ENCODE measurements at places on chromosomes 6 and 20.

DNA sequence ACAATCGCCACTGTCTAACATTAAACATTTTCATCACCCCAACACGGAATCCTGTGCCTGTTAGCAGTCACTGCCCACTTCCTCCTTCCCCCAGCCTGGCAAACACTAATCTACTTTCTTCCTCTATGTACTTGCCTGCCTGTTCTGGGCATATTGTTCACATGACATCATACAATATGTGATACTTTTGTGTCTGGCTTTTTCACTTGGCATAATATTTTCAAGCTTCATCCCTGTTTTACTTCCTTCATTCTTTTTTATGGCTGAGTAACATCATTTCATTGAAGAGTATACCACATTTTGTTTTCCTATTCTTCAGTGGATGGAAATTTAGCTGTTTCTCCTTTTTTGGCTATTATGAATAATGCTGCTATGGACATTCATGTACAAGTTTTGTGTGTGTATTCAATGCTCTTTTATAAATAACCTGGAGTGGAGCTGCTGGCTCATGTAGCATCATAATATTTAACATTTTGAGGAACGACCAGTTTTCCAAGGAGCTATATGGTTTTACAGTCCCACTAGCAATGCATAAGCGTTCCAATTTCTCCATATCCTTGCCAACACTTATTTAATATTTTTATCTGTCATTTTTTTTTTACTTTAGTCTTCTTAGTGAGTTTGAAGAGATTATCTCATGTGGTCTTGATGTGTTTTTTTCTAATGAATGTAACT lies 360.1 kb downstream of the HDGFL1 start:
- peak; percentile 69 for DNase-seq

- no peak for DNase-seq
These were observed 19.5 kb downstream of the ADNP start for GRCh38 chr20:50911716-50912115.

DNA sequence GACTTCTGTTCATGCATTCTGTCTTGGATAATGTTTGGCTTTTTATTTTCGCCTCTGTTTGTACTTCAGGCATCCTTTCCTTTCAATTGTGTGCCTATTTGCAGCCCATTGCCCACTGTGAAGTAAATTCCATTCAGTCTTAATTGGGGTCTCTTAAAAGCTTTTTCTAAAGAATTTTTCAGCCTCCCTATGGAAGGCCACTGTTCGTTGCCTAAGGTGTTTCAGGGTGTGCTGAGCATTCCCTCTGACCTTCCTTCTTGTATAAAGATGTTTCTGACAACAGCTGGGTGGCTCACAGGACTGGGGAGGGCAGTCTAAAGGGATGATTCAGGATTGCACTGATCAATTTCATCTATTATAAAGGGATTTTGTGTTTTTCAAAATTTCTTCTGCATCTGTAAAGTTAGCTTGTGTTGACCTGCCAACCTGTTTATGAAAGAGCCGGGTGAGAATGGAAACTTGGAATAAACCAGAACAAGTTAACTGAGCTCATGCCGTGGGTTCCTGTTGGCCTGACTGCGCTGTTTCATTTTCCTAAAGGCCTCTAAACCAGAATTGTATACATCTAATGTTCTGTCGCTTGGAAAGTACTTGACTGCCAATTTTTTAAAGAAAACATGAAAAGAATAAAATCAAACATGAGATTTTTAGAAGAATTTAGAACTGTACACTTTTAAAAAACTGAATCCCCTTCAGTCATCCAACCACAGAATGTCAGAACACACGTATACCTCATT lies 14.3 kb downstream of the PHACTR2 start:
- no peak for DNase-seq

DNA sequence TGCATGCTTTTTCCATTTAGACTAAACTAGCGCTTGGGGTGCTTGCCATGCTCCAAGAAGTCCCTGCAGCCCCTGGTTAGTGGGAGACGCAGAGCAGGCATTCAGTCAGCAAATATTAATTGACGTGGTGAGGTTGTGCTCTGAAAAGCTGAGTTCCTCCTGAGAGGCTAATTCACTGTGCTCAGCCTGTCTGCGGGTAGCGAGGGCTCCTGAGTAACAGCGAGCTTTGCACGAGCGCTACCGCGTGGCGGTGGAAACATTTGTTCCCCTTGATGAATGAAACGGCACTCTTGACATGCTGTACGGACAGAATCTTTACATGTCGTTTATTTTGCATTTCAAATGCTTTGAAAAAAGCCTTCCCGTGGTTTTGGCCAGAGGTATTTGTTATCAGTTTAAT lies 170.6 kb upstream of the AGPAT4 start:
- peak; percentile 64 for DNase-seq

DNA sequence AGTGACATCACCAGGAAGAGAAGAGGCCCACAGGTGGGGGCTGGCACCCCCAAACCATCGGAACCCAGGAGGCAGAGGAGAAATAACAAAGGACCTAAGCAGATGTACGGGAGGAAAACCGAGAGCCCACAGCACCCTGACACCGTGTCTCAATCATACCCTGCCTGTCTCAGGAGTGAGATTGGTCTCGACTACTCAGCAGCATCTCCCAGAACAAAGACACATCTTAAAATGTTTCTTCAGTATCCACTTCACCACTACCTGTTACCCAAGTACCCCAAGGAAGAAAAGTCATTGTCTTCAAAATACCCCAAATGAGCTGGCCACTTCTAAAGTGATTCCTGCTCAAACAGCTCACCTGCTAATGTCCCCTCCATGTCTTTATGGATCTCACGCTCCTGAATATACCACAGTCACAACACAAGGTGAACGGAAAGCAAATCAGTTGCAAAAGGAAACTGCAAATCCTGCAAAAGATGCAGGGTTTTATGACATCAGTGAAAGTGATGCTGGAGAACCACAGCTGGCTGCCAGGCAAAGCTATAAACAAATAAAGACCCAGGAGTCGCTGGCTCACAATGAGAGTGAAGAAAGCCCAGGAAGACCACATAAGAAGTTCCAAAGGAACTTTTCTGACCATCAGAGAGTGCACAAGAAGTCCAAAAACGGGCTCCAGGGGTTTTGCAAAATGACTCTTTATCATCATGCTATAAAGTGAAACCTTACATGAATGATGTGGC lies 44.1 kb downstream of the PREX1 start:
- no peak for DNase-seq

DNA sequence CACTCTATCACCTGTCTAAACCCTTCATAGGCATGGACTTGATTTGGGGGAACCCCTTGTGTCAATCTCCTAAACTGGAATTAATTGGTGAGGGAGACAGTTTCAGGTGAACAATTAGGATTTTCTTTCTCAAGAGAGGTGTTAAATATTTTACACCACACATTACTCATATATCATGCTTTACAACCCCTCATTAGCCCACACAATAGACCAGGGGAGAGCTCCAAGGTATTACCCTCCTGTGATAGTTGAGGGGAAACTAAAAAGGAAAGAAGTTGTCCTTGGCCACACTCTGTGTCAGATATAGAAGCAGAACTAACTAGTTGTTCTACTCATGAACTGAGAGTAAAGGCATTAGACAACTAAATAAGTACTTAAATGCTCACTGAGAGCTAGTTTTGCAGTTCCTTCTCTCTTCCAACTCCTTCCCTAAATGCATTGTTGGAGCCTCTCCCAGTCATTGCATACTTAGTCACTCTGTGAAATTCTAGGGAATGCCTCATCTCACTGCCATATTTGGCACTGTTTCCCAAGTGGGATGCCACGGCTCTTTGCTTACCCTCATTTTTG lies 183.7 kb upstream of the CEP162 start:
- DNase-seq = no peak

- no peak for DNase-seq
These were observed 45.4 kb downstream of the MYB start for GRCh38 chr6:135226537-135226936.

GRCh38 chr20:22426772-22427171 lies 157.6 kb downstream of the FOXA2 start:
- DNase-seq = no peak

DNA sequence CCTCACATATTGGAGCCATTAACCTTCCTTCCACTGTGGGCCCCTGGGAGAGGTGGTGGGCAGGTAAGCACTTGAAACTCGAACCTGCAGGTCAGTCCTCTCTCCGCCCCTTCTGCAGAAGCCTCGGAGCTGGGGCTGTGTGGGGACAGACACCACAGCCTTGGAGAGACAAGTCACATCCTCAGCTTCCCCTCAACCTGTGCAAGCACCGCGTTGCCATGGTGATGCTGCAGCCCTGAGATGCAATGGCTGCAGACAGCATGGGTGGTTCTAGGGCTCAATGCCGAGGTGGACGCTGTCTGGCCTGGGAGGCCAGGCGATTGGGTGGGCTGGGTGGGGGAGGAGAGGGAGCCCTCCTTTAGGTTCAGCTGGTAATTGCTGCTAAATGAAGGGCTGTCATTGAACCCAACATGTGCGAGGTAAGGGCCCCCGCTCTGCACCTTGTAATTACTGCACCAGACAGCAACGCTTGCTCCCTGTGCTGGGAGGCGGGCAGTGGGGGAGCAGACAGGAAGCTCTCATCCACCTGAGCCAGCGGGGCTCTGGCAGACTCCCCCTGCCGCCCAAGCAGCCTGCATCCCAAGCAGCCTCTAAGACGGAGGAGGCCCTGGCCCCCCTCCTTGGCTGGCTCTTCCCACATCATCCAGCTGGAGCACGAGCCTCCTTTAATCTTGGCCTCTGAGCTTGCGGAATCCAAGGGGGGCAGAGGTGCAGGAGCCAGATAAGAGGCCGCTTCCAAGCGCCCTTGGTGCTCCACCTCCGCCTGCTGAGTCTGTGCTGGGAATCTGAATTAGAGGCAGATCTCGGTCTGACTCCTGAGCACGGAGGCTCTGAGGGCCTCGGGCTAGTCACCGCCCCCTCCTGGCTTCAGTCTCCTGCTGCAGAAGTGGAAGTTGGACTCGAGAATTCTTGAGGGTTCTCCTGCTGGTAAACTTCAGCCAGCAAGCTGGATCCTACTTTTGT lies 39.8 kb upstream of the CDH22 start:
- DNase-seq = no peak

DNA sequence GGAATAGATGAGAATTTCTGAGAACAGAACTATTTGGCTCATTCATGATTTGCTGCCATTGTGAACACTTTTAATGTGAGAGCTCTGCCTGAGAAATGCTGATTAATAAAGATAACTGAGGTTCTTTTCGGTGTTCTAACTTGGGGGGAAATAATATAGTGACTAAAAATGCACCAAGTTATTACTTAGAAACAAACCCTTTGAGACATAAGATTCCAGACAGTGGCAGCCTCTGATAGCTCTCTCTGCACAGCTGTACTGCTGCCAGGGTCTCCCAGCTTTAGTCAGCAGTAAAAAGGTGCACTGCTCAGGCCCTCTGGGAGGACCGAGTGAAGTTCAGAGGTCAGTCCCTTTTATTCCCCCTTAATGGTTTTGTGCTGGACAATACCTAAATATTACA lies 2.5 kb upstream of the PRDM1 start:
- DNase-seq = no peak

GRCh38 chr6:142881761-142882160 lies 63.2 kb downstream of the HIVEP2 start:
- DNase-seq = peak; percentile 40

- DNase-seq = no peak
These were observed 41.7 kb upstream of the REV3L start for GRCh38 chr6:111524735-111525134.

- no peak for DNase-seq
These were observed 35.6 kb downstream of the CNKSR3 start for GRCh38 chr6:154474648-154475428.

- DNase-seq = no peak
These were observed 71.3 kb downstream of the MKKS start for GRCh38 chr20:10362674-10363073.

GRCh38 chr6:149859368-149859767 lies 4.8 kb downstream of the LRP11 start:
- no peak for DNase-seq

GRCh38 chr6:40912158-40912946 lies 126.7 kb downstream of the UNC5CL start:
- DNase-seq = peak; percentile 90

- no peak for DNase-seq
These were observed 23.1 kb downstream of the DNAH8 start for GRCh38 chr6:38738261-38738660.

DNA sequence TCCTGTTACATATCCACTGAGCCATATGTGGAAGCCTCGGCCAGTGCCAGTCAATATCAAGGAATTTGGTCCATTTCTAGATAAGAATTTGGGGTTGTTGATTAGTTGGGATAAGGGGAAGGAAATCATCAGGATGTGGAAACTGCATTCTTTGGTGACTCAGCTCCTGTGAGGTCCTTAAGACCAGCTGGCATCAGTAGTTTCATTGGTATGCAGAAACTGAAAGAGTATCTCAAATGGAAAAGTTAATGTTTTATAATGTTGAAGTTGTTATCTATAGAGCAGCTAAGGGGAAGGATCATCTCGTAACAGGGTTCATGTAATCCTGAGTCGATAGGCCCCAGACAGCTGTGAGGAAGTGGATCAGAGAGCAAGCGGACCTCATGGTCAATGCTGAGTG lies 87.9 kb upstream of the PRND start:
- DNase-seq = no peak

- DNase-seq = no peak
These were observed 6.7 kb downstream of the FLOT1 start for GRCh38 chr6:30735668-30736314.

- DNase-seq = no peak
These were observed 135.9 kb upstream of the SOX4 start for GRCh38 chr6:21457647-21458046.

DNA sequence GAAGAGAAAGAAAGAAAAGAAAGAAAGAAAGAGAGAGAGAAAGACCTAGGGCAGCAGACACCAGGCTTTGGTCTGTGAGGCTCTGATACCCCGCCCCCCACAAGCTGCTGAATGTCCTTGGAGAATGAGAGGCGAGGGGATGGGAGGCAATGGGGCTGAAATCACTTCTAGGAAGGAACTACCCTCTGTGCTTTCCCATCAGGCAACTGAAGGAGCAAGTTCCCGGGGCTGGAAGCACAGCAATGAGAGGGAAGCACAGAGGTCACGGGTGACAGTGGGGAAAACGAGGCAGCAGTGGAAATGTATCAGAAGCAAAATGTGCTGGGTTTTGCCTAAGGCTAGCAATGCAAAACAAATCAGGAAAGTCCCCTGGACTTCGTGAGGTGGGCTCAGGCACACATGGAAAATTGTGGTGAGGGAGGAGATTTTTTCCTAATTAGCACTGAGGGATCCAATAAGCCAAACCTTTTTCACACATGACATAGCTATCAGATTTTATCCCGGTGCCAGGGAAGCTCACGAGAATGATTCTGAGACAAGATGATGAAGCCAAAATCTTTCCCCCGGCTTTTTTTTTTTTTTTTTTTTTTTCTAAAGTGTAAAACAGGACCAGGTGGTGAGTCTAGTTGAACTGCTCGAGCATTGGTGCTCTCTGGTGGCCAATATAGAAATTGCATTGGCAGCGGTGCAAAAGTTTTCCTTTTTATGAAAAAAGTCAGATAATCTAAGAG lies 16.8 kb upstream of the ARFGEF2 start:
- peak; percentile 89 for DNase-seq

- no peak for DNase-seq
These were observed 24.0 kb downstream of the CYP24A1 start for GRCh38 chr20:54149765-54150264.

DNA sequence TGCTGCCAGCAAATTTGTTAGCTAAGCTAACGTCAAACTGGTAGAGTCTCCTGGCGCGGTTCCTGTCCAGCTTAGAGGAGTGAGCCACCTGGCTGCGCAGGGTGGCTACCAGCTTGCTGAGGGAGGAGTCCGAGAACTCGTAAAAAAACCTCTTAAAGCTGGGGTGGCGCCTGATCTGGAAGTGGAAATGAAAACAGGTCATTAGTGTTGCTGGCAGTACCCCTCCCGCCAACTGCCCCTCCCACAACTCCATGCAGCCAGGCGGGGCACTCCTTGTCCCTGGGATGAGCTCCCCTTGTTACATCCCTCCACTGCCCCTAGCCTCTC lies 17.3 kb downstream of the BNIP5 start:
- DNase-seq = no peak

- peak; percentile 94 for DNase-seq
These were observed 59.5 kb upstream of the RNF144B start for GRCh38 chr6:18327626-18328025.
